NCI-H1092 (cell line): ENCODE measurements at places on chromosomes 7 and 10.

DNA sequence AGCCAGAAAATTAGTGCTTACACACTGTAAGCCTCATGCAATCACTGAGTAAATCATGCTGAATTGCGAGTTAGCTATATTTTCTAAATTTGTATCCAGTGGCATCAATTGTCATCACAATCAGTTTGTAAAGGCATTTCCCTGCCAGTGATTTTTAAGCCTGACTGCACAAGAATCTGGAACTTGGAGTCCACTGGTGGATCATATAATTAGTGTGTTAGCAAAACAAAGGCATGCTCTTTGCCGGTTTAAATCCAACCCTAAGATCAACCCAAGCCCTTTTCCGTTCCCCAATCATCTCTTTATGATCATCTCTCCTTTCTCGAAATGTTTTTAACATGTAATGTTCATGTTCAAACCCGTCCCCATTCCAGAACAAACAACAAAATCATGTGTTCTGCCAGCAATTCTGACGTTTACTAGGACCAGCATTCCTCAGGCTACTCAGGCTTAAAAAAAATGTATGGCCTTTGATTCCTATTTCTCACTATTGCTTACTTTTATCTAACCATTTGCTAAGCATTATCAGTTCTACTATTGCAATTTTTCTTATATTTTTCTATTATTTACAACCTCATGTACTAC is 649.2 kb downstream of the SORCS1 start:
- no peak for DNase-seq

DNA sequence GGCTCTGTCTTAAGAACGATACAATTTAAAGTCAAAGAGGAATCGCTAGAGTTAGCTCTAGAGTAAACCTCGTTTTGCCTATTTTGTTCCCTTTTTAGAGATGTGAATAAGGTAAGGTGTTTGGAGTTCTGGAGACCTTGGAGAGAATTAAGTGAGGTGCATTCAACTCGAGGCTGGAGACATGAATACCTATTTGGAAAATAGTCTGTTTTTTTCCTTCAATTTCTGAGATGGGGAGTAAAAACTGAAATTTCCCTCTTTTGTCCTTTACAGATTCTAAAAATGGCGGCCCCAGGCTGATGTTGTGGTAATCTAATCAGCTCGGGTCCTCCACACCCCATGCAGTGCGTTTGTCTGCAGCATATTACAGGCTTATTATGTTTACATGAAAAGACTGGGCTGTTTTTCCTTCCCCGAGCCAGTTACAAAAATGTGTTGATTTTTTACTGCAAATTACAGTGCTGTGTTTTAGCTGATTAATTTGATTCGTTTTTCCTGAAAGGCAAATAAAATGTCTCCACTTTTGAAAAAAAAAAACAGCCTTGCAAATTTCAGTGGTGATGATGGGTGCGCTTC is 1.5 kb downstream of the KMT2E start:
- DNase-seq, result peak; percentile 53

DNA sequence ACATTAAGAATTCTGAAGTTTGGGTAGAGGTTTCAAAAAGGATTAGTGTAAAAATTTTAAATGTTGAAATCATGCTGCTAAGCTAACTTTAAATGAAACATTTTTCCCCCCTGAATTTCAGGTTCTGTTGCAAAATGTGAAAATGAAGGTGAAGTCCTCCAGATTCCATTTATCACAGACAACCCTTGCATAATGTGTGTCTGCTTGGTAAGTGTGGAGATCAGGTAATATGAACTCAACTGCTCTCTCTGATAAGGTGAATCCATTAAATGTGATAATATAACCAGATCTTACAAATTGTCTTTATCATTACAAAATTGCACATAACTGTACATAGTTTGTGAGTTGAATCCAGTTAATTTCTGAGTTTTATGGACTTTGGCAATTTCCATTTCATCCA is 1.4 kb downstream of the BMPER start:
- no peak for DNase-seq

DNA sequence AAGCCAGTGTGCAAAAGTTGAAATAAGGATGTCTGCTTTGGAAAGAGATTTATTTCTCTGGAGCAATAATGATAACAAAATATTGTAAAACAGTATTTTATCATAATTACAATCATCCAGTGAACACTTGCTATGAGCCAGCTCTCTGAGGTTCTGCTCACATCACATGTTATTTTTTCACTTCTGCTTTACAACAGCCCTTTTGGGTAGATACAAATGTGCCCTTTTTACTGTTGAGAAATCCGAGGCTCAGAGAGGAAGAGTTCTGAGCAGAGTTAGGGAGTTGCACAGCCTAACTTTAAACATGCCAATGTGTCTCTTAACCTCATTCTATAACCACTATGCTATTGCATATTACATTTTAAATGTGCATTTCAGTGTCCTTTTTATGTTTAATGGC is 232.6 kb upstream of the CDC14C start:
- DNase-seq, result no peak

DNA sequence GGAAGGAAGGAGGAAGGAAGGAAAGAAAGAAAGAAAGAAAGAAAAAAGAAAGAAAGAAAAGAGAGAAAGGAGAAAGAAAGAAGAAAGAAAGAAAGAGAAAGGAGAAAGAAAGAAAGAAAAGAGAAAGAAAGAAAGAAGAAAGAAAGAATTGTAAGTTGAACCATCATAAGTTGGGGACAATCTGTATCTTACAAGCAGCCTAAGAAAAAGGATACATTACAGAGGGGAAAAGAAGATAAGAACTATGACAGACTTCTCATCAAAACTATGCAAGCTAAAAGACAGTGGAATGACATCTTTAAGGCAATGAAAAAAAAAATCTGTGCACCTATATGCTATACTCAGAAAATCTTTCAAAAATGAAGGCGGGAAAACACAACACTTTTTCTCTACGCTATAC is 50.3 kb upstream of the SP4 start:
- DNase-seq, result no peak

DNA sequence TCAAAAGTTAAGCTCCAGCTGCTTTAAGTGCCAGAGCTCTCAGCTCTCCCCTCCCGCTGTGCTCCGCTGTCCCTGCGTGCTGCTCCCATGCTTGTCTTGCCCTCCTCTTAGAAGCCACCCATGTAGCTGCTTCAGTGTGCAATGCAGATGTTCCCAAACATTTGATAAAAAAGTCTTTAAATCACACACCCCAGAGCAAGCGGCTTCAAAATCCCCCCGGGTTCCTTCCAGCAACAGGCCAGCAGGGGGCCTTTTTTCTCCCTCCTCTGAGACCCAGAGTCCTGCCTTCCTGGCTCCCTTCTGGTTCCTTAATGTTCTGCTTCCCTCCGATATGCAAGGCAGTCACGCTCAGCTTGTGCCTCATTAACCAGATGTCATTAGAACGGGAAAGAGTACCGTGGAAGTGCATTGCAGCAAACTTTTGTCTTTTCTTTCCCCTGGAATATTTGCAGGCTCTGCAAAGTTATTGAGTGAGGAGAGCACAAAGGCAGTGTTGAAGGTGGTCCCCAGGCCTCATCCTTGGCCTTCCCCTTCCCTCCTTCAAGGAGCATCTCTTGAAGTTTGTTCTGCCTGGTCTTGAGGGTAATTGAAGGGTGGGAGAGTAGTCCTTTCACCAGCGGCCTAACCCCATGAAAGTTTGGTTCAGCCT is 25.5 kb downstream of the LDB3 start:
- DNase-seq, result no peak

- DNase-seq, result no peak
Measured at GRCh38 chr7:32390210-32390609, 100.0 kb downstream of the LSM5 start.

- no peak for DNase-seq
Measured at GRCh38 chr7:72334066-72334465, 78.1 kb downstream of the CALN1 start.

DNA sequence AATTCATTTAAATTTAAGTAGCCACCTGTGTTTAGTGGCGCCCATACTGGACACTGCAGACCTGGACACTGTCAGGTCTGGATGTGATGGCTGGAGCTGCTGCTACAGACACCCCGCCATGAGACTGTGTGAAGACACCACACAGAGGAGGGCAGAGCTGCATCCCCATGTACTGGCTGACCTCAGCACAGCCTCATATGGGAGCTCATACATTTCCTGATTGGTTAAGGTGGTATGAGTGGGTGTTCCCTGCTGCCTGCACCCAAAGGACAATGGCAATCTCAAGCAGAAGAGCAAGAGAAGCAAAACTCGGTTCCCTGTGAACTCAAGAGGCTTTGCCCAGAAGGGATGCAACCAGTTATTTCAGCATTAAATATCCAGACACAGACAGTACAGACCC is 60.0 kb downstream of the DLG5 start:
- no peak for DNase-seq

- DNase-seq, result no peak
Measured at GRCh38 chr7:126658684-126659083, 594.1 kb downstream of the GRM8 start.

DNA sequence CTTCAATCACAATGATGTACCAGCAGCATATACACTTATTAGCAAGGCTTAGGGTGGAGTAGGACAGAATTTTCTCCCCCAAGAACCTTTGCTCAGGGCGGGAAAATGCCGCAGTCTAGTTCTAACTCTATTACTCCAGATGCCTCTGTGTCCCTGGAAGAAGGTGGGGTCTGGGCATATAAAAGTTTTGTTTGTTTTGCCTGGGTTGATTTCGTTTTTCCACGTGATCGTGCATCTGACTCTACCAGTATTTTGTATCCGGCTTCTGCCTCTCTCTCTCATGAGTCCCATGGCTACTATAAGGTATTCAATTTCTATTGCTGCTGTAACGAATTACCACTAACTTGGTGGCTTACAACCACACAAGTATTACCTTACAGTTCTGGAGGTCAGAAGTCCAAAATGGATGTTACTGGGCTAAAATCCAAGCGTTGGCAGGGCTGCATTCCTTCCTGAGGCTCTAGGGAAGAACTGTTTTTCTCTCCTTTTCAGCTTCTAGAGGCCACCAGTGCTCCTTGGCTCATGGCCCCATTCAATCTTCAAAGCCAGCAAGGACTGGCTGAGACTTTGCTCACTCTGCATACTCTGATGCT is 181.2 kb upstream of the PRSS58 start:
- DNase-seq, result no peak

- DNase-seq, result no peak
Measured at GRCh38 chr10:33134011-33134751, 176.2 kb upstream of the ITGB1 start.

DNA sequence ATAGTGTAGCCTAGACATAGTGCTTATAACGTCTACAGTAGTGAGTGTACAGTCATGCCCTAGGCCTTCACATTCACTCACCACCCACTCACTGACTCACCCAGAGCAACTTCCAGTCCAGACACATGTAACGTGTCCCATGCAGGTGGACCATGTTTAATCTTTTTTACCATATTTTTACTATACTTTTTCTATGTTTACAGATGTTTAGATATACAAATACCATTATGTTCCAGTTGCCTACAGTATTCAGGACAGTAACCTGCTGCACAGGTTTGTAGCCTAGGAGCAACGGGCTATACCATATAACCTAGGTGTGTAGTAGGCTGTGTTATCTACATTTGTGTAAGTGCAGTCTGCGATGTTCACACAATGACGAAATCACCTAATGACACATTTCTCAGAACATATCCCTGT is 11.0 kb downstream of the MPP7 start:
- no peak for DNase-seq

DNA sequence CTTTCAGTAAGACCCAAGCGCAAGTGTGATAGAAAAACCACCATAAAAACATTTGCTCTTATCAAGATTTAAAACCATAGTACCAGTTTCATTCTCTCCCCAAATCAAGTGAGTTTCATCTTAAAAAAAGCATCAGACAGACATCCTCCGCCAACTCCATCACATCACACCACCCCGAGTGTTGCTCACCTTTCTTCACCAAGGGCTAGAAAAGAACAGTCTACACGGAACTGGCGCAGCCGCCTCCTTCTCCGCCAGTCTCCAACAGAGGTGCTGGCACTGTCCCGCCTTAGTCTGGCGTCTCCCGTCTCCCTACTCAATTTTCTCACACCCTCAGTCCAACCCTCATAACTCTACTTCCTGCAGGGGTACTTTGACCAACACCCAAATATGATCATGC is 46.9 kb upstream of the WIPI2 start:
- no peak for DNase-seq

- DNase-seq, result peak; percentile 9
Measured at GRCh38 chr7:83921941-83922607, 272.5 kb downstream of the SEMA3A start.

DNA sequence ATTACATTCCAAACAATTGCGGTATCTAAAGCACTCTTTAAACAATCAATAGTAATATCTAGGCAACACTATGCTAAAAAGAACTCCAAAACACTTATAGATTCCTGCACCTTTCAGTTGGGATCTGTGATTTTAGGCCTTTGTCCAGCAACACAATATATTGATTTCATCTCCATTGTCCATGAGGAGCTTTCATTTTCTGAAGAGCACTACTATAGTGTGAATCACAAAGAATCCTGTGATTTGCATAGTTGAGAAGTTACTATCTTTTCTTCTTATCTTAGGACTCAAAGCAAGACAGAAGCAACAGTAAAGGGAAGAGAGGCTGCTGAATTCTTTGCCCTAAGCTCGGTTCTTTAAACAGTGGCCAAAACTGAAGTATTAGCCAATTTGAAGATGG is 846.8 kb downstream of the IPMK start:
- no peak for DNase-seq

GRCh38 chr7:134780166-134780828 is 863 bp downstream of the CALD1 start:
- no peak for DNase-seq

- DNase-seq, result no peak
Measured at GRCh38 chr10:110436554-110437350, 61.0 kb upstream of the DUSP5 start.

DNA sequence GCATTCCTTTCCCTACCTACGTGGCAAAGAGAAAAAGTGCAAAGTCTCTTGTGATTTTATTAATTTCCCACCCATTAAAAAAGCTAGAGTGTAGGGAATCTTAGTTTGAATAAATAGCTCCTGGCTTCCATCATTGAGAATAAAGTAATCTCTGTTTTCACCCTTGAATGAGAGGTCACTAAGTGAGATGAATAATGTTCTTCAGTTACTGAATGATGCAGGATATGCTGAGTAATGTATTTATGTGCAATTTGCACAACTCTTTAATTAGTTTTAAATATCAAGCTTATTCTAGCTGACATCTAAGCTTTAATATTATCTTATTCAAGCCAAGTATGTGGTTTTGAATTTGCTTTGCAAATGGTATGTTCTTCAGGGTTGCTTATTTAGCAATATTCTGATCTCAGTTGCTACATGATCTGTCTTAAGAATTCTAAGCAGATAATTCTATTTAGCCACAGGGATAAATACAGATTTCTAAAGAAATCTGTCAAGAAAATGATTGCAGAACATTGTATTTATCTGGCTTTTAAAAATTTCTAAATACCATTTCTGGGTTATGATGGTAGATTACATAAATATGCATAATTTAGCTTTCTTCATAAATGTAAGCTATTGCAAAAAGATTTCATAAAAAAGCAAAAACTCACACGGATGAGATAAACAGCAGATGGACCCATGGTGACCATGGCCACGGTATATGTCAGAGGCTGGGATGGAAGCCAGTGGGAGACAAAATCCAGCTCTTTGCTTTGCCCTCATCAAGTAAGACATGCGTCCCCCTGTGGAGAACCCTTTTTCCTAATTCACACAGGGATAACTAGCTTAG is 141.0 kb downstream of the MACC1 start:
- DNase-seq, result no peak

GRCh38 chr10:124888262-124888661 is 53.7 kb upstream of the ZRANB1 start:
- no peak for DNase-seq
